Fibroblast of skin of abdomen (primary cell): ENCODE measurements at places on chromosomes 11 and 22.
A peak's percentile ranks its signal among the peaks of the same experiment; 100 is the strongest.

DNA sequence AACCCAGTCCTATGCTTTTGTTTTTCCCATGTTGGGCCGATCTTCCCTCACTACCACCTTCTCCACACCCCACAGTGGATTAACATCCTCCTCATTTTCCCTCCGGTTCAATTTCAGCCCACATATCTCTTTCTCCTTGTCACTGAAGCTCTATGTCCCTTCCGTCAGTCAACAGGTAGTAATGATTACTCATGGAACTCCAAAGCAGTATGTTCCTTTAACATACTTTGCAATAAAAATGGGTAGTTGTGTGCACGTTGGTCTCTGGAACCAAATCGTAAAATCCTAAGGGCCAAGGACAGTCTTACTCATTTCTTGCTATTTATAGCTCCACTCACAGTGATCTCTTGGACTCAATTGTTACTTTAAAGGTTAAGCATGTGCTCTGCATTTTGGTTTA lies 20.2 kb downstream of the AMOTL1 start:
- no peak for DNase-seq

DNA sequence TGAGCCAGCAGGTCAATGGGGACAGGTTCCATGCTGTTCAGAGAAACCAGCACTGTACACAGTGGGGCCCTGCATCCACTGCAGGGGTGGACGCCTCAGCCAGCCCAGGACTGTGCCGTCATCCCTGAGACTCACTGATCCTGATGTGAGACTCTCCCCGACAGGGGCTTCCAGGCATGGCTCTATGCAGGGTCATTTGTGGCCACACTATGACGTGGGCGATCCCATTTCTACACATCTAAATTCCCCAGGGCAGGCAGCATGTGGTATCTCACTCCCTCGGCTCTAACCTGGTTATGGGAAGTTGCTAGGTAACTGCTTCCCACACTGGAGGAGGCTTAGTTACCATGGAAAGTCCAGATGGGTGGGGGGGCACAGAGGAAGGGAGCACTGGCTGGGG lies 14.2 kb upstream of the FAM83F start:
- no peak for DNase-seq

DNA sequence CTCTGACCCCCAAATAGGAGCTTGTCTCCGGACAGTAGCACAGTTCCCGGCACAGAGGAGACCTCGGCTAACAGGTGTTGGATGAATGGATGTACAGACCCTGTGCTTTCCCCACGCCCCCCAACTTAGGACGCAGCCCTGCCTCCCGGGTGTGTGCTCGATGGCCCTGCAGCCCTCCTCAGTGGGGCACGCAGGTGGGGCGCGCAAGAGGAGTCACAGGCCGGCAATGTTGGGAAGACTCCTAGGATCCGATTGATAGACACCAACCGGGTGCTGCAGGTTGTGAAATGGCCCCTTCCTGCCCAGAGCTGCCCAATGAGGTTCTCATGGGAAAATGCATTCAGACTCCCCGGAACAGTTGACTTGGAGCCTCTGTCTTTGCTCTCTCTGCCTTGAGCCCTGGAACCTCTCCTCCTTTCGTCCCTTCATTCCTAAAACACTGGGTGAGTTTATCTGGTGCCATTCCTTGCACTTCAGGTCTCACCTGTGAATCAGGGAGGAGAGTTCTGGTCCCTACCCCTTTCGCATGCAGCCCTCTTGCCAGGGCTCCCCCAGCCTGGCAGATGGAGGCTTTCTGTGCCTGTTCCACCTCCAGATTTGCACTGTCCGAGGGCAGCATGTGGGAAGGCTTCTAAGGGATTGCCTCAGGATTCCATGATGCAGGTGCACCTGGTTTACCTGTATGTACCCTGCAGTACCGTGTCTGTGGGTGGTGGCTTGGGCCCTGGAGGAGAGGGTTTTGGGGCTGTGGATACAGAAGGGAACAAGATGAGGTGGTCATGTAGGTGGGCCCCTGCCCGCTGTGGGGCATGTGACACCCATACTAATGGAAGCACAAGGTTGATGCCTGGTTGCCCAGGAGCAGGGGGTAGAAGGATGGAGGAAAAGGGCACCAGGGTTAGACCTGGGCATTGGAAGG lies 1.2 kb downstream of the MICALL1 start:
- no peak for DNase-seq

DNA sequence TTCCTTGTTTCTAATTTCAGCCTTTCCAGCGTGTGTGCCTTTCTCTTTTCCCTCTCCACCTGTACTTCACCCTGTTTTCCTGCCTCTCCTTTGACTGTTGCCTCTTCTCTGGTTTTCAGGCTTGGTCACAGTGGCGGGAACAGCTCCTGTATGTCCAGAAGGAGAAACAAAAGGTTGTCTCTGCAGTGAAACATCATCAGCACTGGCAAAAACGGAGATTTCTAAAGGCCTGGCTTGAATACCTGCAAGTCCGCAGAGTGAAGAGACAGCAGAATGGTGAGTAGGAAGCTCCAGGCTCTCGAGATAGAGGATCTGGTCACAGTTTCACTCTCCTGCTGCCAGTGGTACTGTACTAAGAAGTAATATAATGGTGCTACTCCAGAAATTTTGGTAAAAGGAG lies 76.6 kb downstream of the SFI1 start:
- no peak for DNase-seq

- no peak for DNase-seq
Measured at GRCh38 chr11:85534806-85535205, 92.3 kb downstream of the DLG2 start.

DNA sequence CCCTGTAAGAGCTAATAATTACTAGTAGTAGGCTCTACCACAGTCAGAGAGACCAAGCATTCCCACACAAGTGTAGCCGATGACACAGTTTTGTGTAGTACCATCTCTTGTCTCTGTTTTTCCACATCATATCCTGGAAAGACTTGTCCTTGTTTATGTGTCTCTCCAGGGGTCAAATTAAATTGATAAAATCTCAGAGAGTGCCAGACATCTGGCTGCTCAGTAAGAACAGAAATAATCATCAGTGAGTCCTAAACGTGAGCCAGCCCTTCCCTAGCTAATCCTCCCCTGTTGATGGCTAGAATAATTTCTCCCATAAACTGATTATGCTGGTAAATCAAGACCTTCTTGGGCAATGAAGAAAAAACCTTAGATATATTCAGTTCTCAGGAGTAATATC lies 111.4 kb upstream of the GRAMD1B start:
- DNase-seq, result no peak

GRCh38 chr11:47998733-47999359 lies 18.5 kb downstream of the PTPRJ start:
- DNase-seq, result no peak

DNA sequence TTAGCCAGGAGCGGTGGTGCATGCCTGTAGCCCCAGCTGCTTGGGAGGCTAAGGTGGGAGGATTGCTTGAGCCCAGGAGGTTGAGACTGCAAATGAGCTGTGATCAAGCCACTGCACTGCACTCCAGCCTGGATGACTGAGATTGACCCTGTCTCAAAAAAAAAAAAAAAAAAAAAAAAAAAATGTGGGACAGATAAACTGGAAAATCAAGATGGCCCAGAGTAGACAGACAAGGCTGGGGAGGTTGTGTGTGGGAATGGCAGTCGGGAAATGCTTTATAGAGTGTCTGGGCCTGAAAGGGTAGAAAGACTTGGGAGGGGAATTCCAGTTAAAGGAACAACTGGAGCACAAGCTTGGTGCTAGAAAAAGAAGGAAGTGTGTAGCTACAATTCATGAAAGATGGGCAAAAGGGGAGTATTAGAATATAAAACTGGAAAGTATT lies 18.2 kb upstream of the WDR74 start:
- DNase-seq, result no peak

DNA sequence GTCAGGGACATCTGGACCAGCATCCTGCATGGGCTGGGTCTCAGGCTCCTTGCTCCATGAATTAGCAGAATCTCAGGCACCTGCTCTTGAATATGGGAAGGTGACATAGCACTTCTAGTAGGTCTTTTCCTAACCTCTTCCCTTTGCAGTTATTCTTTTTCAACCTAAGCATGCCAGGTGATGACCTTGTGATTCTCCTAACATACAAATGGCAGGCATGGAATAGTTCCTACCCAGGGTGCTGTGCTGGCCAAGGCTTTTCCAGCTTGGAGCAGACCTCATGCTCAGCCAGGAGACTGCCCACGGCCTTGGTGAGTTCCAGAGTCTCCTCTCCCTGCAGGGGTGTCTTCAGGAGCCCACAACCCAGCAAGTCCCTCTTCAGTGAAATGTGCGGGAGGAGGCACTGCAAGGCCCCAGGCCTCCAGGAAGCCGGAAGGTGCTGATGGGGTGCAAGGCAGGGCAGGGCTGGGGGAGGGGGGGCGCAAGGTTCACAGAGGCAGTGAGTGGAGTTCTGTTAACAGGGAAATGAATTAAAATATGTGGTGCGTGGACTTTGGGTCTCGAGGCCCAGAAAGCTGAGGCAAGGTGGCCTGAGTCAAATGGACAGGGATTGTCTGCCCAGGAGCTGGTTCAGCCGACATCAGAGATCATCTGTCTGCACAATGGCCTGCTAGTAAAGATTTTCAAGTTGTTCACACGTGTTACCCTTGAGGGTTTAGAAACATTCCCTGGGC lies 75.9 kb upstream of the SEPTIN5 start:
- no peak for DNase-seq

DNA sequence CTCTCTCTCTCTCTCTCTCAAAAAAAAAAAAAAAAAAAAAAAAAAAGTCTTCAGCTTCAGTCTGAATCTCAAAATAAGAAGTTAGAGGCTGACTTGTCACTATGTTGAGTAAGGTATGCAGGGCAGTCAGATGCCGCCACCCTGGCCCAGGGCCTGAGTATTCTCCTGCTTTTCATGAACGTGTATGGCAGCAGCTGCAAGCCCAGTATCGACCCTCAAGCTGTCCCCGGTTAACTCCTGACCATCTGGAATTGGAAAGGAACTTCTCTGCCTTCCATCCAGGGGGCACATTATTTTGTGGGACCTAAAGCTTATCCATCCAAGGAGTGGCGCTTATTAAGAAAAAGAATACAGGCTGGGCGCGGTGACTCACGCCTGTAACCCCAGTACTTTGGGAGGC lies 11.4 kb downstream of the MRGPRD start:
- no peak for DNase-seq

DNA sequence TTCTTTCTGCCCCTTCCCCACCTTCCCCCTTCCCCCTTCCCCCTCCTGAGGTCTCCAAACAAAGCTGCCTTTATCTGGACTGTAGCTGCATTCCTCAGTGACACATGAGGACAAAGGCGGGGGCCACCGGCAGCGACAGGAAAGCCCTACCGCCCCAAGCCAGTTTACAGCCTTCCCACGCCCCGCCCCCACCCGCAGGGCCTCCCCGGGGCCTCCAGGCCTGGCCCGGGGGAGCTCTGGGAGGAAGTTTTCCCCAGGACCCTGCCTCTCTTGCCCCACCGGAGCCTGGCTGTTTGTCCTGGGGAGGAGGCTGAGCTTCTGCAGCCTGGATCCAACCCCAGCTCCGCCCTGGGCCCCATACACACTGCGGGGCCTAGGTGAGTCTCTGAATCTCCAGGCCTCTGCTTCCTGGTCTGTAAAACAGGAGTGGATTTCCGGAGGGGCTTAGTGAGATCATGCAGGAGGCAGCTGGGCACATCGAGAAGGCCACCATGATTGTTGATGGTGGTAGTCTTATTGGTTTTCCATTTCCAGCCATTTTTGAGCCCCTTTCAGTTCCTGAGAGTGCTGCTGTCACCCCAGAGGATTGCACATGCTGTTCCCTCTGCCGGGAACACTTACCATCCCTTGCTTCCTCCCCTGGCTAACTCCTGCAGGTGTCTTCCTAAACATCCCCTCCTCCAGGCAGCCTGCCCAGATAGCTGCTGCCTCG lies 130.7 kb downstream of the MN1 start:
- no peak for DNase-seq

- DNase-seq, result no peak
Measured at GRCh38 chr11:86246293-86246675, 1.7 kb downstream of the EED start.

DNA sequence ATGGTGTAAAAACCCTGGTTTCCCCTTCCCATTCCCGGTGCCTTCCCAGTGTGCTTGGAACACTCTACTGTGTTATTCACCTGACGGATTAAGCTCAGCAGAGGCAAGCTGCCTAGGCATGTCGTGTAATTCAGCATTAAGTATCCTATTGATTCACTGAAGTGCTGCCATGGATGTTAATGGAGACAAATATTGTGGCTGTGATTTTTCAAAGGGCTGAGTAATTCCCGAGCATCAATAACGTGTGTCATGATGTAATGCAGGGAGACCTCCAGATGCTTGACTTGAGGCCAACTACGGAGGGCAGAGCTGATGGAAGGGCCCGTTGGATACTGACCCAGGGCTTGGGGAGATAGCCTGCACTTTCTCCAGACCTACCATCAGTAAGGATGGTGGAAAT lies 269.0 kb downstream of the ST3GAL4 start:
- DNase-seq, result peak; percentile 67

DNA sequence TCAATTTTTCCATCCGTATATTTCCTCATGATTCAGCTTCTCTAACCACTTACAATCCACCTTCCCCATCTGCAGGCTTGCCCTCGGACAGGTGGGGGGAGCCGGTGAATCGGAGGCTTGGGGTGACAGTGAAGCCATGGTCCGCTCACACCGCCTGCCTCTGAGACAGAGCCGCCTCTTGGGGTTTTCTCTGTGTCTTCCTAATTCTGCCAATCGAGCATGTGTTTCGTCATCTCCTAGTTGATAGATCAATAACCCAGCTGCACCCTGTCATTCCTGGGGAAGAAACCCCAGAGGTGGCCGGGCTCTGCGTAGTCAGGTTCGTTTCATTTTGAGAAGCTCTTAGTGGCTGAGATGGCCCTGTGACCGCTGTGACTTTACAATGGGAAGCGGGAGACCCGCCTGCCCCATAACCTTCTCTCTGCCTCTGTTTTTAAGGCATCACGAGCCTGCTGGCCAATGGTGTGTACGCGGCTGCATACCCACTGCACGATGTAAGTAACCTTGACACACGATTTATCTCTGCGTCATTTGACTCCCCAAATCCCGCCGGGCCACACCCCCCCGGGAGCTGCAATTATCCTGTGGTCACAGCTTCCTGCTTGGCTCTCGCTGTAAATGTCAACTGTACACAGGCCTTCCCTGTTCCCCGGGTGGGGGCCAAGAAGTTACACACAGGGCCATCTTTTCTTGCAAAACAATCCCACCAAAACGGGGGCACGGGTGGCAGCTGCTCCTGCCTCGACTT lies 33.3 kb downstream of the ANO1 start:
- peak; percentile 59 for DNase-seq

DNA sequence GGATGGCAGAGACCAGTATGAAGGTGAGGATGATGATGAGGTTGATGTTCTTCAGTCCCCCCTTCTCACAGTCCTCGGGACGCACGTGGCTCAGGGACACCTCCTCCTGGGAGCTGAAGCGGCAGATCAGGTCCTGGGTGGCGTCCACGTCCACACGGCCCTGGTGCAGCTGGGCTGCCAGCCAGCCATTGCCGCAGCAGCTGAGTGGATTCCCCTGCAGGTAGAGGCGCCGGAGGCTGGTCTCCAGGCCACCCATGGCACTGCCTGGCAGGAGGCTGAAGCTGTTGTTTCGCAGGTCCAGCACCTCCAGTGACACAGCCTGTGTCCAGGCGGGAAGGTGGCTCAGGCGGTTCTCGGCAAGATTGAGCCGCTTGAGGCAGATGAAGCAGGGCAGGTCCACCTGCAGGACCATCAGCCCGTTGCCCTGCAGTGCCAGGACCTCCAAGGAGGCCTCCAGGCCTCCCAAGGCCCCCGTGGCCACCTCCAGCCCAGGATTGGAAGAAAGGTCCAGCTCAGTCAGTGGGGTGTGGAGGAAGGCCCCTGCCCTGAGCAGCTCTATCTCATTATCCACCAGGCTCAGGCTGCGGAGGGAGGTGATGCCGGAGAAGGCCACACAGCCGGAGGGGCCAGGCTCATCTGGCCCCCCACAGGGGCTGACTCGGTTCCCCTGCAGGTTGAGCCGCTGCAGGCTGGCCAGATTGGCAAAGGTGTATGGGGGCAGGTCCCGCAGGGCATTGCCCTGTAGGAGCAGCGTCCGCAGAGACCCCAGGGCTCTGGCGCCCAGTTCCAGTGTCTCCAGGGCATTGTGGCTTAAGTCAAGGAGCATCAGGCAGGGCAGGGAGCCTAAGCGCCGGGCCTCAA lies 10.6 kb downstream of the LRRC32 start:
- no peak for DNase-seq
